Inflammatory macrophage (primary cell): ENCODE measurements at places on chromosomes 3 and 15.

DNA sequence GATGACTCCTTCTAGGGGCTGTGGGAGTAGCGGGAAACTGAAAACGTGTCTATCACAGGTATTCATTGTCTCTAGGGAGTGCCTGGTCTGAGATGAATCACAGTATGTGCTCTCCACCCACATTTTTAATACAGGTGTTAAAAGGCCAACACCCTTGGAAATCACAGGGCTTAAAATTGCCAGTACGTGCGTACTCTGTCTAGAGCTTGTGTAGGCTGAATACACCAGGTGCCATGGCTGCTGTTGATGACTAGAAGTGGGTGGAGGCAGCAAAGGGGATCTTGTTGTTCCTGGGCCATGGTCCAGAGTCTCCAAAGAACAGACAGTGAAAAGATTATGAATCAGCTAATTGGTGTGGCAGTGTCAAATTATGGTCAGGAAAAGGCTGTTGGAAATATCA is 35.1 kb upstream of the P3H2 start:
- no peak for DNase-seq

- no peak for DNase-seq
Observed at GRCh38 chr3:119590706-119591105, 7.0 kb upstream of the PLA1A start.

GRCh38 chr3:53375019-53375418 is 27.7 kb upstream of the DCP1A start:
- peak; percentile 70 for DNase-seq

DNA sequence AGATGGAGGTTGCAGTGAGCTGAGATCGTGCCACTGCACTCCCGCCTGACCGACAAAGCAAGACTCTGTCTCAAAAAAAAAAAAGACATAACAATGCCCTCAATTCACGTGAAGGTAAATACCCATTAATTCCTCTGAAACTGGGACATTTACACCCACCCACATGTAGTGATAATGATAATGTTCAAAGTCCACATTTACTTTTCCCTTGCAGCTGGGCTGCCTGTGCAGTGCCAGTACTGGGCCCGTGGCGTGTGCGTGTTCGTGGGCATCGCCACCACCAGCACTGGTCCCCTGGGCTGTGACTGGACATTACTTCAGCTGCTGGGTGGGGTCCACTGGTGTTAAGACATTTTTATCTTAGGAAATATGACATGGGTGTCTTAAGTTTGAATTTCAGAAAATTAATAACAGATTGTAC is 123.6 kb downstream of the SLC25A26 start:
- no peak for DNase-seq

- peak; percentile 35 for DNase-seq
Observed at GRCh38 chr15:74179101-74179841, 5.8 kb downstream of the ISLR start.

DNA sequence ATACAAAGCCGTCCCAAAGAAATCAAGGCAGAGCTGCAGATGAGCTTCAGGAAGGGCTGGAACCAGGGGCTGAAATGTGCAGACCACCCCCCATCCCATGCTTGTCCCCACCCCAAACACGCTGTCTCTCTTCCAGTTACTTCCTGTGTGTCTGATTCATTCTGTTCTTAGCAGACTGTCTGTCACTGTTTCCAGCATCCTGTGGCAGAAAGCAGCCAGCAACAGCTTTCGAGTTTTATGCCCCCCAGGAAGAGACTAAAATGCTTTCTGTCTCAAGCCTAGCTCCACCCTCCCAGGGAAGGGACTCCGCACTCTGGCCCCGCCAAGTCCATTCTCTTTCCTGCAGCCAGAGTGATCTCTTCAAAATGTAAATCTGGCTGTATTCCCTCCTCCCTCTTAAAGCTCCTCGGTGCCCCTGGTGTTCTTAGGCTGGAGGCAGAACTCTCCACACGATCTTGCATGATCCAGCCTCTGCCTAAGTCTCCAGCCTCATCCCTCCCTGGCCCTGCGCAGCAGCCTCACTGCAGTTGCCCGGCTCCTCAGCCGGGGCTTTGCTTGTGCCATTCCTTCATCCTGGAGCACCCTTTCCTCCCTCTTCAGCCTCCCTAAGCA is 41.5 kb downstream of the HRH1 start:
- DNase-seq: no peak

DNA sequence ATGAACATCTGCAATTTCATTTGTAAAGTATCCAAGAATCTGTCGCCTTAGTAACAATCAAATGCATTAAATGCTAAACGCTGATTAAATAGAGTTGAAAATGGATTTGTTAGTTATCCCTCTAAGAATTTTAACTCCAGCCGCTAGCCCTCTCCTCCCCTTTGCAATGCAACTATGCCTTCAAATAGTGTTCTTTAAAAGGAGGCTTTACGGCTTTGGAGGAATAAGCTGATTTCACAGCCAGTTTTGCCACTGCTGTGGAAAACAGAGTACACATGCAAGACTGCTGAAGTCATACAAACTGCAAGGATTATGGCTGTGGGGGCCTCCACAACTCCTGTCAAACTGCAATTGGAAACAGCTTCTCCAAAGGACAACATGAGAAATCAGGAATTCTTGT is 89.2 kb downstream of the CERS3 start:
- DNase-seq: no peak

DNA sequence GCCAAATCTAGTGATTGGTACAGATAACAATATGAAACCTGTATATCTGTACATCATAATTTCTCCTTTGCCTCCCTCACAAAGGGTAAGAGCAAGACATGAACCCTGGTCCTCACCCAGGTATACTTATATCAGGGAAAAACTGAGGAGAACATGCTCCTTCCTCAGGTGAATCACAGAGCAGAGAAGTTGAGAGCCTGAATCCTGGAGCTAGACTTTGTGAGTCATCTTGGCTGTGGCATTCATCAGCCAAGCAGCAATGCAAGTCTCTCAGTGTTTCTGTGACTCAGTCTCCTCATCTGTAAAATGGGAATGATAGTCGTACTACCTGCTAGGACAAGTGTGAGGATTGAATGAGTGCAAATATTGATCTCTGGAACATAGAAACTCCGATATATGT is 165.7 kb upstream of the ADAMTS9 start:
- no peak for DNase-seq

- DNase-seq: no peak
Observed at GRCh38 chr15:98955331-98955730, 52.3 kb downstream of the PGPEP1L start.

- DNase-seq: no peak
Observed at GRCh38 chr3:117609330-117609729, 899.8 kb downstream of the TUSC7 start.

GRCh38 chr3:187292631-187293515 is 1.3 kb upstream of the MASP1 start:
- no peak for DNase-seq

DNA sequence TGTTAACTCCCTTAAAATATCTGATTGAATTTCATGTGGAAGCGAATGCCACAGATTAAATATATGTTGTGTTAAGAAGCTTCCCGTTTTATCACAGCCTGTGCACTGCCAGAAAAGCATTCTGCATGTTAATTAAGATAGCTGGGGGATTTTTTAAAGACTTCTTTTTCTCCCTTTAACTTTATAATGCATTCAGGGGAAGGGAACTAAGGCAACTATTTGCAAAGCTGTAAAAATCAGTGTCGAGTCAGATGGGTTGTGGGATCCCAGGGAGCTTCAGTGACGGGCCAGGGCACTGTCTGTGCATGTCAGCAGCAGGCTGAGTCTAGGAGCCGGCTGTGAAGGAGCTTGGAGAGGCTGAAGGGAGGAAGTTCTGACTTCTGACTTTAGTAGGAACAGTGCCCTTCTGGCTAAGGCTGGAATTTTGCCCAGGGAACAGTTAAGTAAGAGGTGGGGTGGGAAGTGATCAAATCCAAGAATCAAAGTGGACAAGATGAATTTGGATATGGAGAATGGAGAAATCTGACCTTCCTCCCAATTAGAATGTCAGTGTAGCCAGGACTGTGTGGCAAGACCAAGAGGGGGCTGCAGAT is 77.7 kb downstream of the ABHD5 start:
- peak; percentile 51 for DNase-seq

GRCh38 chr3:146540236-146540635 is 4.2 kb downstream of the PLSCR1 start:
- peak; percentile 54 for DNase-seq

- DNase-seq: peak; percentile 12
Observed at GRCh38 chr15:80918196-80918783, 71.3 kb downstream of the MESD start.

DNA sequence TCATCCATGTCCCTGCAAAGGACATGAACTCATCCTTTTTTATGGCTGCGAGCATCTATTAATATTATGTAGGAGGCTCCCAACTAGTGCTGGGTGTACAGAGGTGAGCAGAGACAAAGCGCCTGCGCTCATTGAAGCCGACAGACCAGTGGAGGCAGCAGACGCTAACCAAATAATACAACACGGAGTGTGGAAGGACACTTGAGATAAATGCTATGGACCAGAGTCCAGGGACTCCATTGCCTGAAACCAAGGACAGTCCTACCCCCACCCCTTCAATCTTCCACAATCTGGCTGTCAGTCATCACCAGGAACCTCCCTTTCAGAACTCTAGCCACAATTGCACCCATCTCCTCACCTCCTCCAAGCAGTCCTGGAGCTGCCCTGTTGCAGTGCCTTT is 41.5 kb downstream of the KLHL6 start:
- no peak for DNase-seq

GRCh38 chr3:111810909-111811308 is 48.2 kb upstream of the PHLDB2 start:
- no peak for DNase-seq

DNA sequence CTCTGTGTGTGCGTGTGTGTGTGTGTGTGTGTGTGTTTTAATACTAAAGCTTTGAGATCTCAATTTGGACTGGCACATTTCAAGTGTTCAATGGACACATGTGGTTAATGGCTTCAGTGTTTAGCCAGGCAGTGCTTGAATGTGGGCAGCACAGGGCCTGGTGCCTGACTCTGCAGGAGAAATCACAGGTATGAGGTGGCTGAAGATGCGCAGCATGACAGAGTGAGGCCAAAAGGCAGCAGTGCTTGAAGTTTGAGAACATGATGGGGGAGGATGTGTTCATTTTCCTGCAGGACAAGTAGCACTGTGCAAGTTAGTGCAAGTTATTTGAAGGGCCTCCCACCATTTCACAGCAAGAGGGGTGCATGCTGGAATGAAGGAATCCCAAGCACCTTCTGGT is 620.5 kb upstream of the TBL1XR1 start:
- DNase-seq: no peak

- peak; percentile 82 for DNase-seq
Observed at GRCh38 chr3:9180764-9181117, 68.7 kb downstream of the SRGAP3 start.

DNA sequence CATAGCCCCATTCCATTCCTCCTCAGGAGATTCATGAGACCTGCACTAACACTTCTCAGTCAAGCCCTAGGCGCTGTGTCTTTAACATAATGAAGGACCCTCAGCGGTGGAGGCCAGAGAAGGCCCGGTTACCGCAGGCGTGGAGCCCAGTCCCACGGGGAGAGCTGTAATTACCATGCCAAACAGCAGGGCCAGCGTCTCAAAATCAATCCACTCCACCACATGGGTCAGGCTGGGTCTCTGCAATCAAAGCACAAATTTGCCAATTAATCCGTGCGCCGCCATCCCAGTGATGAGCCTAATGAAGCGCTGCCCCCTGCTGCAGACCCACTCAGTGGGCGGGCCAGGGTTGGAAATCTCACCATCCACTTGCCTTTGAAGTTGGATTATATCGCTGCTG is 109.7 kb downstream of the OCA2 start:
- no peak for DNase-seq

DNA sequence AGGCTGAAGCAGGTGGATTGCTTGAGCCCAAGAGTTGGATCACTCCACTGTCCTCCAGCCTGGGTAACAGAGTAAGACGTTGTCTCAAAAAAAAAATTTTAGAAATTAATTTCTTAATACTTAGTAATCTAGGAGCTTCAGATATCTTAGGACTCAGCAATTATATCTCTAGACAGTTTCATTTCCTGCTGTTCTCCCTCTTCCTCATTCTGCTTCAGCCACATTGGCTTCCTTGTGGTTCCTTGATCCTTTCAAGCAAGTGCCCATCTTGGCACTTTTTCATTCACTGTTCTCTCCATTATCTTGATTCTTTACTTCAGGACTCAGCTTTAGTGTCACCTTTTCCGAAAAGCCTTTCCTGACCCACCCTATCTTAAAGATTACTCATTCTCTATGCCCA is 22.5 kb downstream of the TMEM202 start:
- peak; percentile 44 for DNase-seq

DNA sequence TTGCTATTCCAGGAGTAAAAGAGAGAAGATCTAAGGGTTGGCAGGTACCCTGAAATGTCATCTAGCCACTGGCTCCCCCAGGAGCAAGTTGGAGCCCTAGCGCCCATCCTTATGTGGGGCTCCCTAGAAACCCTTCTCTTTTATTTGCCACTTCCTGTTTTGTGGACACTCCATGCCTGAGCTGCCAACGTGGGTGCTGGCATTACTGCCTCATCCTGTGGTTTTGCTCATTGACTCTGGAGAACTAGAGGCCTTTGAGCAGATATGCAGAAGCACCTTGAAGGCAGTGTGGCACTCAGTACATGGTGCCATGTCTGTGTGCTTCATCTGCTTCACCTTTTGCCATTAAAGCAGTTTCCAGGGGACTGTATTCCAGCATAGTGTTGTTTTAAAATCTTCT is 8.1 kb downstream of the EDEM1 start:
- peak; percentile 87 for DNase-seq

- DNase-seq: no peak
Observed at GRCh38 chr15:67784090-67784781, 41.1 kb upstream of the SKOR1 start.

DNA sequence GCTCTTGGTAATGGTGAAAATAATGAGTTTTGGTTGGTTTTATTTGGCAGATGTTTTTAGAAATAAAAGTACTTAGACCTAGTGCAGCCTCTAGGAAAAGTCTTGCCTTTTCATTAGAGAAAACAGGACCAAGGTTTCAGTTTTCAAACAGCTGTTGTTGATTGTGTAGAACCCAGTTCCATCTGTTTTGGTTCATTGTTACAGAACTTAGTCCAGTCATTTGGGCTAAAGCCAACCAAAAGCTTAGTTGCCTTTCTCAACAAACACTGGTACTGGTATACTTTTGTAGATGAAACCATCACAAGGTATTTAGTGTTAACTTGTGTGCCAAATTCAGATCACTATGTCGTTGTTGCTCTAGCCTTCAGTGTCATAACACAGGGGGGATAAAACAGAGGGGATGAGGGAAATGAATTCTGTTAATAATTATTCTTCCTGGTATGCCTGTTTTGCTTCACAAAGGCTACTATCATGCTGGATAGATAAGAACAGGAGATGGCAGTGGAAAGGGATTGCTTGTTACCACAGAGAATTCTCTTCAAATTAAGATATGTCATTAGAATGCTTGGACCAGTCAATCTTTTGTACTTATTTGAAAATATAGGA is 12.6 kb upstream of the APH1B start:
- no peak for DNase-seq

DNA sequence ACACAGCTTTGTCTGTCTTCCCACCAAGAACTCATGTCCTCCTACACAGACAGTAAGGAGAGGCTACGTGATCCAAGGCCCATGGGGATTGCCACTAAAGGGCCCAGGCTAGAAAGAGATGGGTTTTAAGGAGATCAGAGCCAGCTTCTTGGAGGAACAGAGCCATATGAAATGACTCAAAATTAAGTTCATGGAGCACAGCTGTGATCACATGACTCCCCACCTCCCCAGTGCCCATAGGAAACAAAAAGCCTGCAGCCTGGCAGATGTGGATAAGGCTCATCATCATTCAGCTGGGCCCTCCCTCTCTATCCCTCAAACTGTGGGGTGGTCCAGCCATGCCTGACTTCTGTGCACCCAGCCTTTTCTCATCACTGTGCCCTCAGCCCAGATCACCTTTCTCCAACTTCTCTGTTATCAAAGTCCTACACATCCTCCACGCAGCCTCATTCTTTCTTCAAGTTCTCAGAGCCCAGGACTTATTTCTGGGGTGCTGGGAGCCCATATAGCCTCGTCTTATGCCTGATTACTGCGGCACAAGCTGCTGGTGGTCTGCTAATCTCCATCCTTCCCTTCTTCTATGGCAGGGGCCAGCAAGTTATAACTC is 137.6 kb downstream of the SMAD6 start:
- no peak for DNase-seq
